ENCODE measurements at places on chromosomes 5 and 9.

DNA sequence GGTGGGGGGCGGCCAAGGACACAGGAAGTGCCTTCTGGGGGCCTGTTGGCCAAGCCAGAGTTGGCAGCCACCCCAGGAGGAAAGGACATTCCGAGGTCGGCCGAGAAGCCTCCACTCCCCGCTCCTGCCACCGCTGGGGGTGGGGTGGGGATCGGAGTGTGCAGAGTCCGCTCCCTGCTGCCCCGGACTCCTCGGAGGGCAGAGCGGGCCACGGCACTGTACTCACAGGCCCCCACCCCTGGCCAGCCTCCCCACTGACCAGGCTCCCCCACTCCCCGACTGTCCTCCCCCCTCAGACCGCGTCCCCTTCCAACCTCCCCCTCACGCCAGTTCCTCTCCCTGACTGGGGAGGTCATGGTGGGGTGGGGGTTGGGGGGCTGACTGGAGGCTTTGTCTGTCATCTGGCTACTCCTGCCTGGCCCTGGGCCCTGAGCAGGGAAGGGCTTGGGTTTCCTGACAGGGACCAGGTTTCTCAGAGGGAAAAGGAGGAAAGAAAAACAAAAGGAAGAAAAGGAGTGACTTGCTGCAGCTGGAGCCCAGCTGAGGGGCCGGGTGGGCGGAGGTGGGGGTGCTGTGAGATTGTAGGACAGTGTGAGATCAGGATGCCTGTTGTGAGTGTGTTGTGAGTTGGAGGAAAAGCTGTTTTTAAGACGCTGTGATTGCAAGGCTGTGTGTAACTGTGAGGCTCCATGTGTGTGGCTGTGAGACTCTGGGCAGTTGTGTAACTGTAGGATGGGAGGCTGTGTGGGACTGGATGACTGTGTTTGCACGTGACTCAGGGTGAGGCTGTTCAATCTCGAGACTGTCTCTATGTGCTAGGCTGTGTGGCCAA lies 29.7 kb downstream of the CNTFR start:
- DNase-seq, result no peak

DNA sequence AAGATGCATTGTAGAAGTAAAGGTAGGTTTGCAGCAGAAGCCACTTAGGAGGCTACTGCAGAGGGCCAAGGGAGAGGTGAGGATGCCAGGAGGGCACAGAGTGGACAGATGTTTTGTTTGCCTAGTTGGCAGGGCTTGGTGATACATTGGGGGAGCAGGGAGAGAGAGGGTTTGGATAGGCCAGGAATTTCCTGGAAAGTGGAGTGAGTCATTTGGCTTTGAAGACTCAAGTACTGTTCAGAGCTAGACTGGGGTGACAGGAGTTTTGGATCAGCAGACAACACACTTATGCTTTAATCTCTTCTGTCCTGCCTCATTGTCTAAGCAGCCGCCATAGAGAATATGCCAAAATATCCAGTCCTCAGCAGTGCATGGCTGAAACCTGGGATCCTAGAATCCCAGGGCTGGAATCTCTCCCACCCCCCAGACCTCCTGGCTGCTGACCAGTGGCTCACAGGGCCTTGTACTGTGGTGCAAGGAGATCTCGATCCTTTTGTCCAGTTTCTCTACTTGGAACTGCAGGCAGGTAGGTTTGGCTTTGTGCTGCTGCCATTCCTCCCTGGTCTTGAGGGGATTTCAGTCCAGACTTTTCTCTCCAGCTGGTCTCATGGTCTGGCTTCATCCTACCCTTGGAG lies 11.0 kb downstream of the TMEM268 start:
- DNase-seq, result no peak

GRCh38 chr5:138354926-138355378 lies 2.5 kb downstream of the KDM3B start:
- DNase-seq, result peak; percentile 45

DNA sequence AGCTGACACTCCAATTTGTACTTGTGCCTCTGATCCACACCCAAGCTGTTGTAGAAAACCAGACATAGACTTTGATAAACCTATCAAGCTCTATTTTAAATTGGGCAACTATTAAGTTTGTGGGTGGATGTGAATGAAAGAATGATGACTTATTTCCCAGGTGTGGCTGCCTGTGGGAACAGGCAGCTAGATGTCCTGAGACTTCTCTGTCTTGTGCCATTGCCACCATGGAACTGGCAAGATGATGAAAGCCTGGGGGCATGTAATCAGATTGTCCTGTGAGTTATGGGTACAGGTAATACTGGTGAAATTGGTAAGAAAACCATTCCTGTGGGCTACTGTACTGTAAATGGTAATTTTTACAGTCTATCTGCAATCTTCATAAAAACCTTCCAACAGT lies 57.5 kb downstream of the CEMIP2 start:
- DNase-seq, result no peak

DNA sequence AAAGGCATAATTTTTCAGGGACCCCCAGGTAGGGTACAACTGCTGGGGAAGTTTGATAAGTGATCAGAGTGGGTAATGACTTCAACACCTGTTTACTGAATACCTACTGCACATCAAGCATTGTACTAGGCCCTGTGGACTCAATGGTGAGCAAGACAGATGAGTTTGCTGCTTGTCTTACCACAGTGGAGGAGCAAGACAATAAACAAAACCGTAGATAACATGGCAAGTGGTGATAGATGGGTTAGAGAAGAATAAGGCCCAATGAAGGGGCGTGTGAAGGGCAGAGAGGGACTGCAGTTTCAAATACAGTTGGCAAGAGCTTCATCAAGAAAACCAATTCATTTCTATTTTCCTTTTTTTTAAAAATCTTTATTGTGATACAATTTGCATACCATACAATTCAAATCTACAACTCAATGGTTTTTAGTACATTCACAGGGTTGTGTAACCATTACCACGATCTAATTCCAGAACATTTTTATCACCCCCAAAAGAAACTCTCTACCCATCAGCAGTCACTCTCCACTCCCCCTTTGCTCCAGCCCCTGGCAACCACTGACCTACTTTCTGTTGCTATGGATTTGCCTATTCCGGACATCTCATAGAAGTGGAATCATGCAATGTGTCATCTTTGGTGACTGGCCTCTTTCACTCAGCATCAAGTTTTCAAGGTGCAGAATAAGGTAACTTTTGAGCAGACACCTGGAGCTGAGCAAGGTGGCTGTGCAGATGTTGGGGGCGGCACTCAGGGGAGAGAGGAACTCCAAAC lies 31.9 kb upstream of the HAND1 start:
- no peak for DNase-seq

DNA sequence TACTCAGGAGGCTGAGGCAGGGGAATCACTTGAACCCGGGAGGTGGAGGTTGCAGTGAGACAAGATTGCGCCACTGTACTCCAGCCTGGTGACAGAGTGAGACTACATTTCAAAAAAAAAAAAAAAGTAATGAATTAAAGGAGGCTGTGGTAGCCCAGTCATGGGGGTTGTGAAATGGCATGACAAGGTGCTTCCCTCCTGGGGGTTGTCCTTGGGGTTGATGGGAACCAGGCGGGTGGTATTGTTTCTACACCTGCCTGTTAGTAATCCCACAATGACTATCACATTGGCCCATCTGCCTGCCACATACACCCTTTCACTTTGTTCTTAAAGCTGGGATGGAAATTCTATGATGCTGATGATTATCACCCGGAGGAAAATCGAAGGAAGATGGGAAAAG lies 5.6 kb downstream of the IDNK start:
- no peak for DNase-seq

DNA sequence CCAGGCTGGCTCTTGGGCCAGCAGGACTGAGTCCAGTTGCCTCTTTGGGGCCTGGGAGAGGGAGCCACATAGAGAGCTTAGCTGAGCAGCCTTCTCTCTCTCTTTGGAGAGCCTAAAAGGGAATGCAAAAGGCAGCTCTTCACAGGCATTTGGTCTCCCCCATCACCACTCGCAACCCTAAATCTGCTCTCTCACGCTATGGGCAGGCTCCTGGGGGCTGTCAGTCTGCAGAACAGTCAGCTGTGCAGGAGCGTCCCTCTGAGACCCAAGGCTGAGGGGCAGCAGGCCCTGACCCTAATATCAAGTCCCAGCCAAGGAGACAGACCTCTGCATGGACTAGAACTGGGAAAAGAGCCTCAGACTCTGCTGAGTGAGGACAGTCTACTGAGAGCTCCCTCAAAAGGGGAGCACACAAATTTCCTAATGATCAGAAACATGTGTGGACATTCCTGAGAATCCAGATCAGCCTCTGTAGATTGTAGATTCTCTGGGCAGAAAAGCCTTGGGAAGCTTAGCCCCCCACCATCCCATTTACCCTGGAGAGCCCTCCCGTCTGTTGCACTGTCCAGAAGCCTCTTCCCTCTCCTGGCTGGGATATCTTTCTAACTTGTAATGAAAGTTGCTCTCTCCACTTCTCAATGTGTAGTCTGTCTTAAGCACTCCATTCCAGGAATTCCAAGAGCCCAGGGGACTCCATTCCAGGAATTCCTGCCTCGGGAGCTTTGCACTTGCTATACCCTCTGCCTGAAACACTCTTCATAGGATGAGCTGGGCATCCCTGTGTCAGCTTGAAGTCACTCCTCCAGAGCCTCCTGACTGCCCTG lies 79.4 kb downstream of the FAM114A2 start:
- DNase-seq, result no peak

GRCh38 chr5:137320056-137321045 lies 178.8 kb downstream of the SPOCK1 start:
- DNase-seq, result peak; percentile 63

- peak; percentile 90 for DNase-seq
Observed at GRCh38 chr5:131263648-131264450, at the start of gene CDC42SE2. CDC42SE2 (plus strand) TSS chr5:131264053; CDS start chr5:131359494, 95,441 bp downstream.

DNA sequence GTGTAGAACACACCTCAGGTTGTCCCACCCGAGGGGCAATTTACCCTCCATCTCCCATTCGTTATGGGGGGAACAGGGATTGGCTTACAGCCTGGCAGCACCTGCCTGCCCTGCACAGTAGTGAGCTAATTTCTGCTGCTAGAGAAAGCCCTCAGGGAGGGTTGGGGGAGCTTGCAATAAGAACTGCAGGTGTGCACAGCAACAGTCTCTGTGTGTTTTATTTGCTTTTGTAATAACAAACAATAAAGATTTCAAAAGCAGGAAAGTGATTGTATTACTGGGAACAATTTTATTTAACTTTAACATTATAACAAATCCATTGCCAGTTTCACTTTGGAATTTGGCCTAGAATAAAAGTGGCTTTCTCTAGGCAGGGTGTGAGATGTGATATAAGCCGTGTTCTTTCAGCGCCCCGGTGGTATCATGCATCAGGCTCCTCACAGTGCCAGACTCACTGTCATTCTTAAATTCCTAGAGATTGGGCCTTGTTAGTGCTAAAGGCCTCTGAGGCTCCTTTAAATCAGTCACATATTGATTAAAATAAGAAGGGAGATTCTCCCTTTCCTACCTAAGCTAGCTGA lies 81.1 kb downstream of the RMI1 start:
- no peak for DNase-seq

- DNase-seq, result no peak
Observed at GRCh38 chr5:39264528-39264927, 45.2 kb upstream of the FYB1 start.

DNA sequence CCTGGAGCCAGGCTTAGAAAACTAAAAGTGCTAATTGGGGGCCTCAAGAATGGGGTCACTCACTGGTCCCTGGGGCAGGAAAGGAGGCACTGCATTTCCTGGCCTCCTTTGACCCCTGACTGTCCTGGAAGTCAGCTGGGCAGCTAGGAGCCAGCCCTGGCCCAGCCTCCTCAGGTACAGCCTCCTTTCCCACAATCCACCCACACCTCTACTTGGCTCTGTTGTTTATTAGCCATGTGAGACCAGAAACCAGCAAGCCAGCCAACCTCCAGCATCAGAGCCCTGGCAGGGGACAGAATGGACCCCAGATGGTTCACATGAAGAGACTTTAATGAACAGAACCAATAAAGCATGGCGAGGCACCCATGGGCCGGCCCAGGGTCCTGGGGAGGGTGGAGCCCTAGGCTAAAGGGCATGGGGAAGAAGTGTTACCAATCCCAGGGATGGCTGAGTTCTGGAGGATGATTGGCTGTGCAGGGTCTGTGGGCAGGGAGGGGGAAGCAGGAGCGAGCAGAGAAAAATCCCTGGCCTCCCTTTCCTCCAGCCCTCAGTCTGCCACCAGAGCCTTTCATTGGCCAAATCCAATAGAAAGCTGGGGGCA lies 55.3 kb upstream of the ANGPTL2 start:
- no peak for DNase-seq

DNA sequence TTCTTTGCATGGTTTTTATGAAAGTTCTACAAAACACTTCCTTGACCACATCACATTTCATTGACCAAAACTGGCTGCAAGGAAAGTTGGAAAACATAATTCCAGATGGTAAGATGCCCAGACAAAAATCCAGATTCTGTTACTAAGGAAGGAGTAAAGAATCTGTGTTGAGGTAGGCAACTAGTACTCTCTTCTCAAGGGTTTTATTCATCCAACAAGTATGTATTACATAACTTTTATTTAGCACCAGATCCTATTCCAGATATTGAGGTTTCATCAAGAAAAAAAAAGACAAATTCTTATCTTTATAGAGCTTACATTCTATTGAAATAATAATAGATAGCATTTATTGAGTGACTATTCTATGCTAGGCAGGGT lies 43.2 kb upstream of the UGCG start:
- DNase-seq, result no peak

DNA sequence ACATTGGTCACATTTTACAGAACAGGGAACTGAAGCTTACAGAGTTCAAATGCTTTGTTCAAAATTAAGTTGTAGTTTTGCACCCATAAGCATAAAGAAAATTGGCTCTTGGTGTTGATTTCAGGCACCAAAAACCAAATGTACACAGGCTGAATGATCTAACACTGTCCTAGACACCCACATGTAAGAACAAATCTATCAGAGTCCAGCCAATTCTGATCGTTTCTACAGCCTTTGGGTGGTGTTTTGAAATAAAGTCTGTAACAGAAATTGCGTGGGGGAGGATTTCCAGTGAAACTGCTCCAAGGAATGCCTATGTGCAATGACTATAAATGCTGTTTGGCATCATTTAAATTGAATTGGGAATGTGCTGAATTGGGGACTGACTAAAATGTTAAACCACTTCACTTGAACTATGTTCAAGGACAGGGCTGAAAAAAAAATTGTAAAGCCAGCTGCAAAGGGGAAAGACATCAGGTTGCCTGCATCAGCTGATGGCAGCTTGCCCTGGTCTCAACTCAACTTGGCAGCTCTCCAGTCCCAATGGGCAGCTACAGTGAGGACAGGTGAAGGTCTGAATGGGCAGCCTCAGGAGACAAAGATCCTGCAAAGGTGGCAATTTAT lies 92.2 kb upstream of the TRPC7 start:
- peak; percentile 19 for DNase-seq

- DNase-seq, result no peak
Observed at GRCh38 chr9:15977438-15977837, 424.6 kb downstream of the CCDC171 start.

Measured in midbrain (tissue), 1 donor.